Activated T-cell treated with anti-CD3 and anti-CD28 coated beads, Interleukin-2, amount 50 U/mL, for 72 hours (primary cell): ENCODE measurements at places on chromosomes 7 and 10. TPM values are rescaled to one million over a fixed set of nuclear protein-coding genes. Genes with fewer than 3 reads are reported as not detected.

Gene ANXA11
- total RNA-seq = 207 TPM

GRCh38 chr10:34722404-34722803, 92.7 kb downstream of the PARD3 start:
- H3K27me3 ChIP-seq = no peaks in the 10 kb centered on the region
- H3K4me1 ChIP-seq = no peaks in the 10 kb centered on the region
- DNase-seq = no peak
- H3K27ac ChIP-seq = no peak overlapping the region
- no peak overlapping the region for H3K4me3 ChIP-seq

DNA sequence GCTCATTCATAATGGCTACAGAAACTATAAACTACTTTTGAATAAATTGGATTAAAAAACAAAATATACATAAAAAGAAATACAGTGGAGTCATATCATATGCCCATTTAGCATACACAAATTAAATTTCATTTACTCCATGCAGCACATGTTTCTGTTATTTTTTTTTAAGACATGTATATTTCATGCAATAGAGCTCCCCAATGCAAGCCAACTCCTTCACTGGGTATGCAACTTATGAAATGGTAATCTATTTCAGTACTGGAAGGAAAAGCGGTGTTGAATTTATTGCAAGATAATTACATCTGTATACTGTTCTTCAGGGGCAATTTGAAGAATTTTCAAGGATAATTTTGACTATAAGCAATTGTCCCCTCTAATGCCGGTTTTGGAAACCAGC, 49.9 kb downstream of the NEUROD6 start:
- H3K36me3 ChIP-seq = no peaks in the 10 kb centered on the region
- no peak overlapping the region for H3K4me3 ChIP-seq
- no peak overlapping the region for H3K27ac ChIP-seq
- no peak for DNase-seq
- H3K27me3 ChIP-seq = no peaks in the 10 kb centered on the region
- no peaks in the 10 kb centered on the region for H3K4me1 ChIP-seq

DNA sequence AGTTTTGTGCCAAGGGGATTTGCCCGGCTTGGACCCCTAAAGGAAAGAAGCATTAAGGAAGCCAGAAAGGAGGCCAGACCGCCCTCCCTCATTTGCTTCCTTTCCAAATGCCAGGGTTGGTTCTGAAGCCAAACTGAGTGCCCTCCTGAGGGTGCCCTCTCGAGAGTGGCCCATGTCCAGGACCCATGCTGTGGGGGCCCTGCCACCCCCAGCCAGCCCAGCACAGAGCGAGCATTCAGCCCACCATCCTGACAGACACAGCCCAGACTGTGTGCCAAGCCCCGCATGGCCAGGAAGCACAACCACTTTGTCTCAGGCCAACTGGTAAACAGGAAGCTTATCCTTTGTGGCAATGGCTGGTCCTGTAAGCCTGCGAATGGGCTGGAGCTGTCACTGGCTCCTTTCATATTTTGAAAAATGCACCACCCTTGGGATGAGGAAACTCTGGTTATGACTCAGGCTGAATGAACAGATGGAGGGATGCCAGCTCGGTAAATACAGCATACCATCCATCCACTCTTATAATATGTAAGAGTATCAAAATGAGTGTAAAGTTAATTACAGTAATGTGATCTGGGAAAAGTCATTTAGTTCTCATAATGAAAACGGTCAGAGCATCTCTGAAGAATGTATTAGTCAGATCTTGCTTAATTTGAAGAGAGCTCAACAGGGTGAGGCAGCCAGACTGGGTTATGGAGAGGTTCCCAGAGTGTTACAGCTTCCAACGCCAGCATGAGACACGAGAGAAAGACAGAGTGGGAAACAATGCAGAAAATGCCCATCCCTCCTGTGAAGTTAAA, 65.0 kb downstream of the STK17A start:
- H3K36me3 ChIP-seq = peaks cover 20% of the 10 kb centered on the region
- H3K4me1 ChIP-seq = peaks cover 100% of the 10 kb centered on the region
- H3K27me3 ChIP-seq = no peaks in the 10 kb centered on the region
- H3K4me3 ChIP-seq = peak overlapping the region; percentile 65
- DNase-seq = peak; percentile 73

DNA sequence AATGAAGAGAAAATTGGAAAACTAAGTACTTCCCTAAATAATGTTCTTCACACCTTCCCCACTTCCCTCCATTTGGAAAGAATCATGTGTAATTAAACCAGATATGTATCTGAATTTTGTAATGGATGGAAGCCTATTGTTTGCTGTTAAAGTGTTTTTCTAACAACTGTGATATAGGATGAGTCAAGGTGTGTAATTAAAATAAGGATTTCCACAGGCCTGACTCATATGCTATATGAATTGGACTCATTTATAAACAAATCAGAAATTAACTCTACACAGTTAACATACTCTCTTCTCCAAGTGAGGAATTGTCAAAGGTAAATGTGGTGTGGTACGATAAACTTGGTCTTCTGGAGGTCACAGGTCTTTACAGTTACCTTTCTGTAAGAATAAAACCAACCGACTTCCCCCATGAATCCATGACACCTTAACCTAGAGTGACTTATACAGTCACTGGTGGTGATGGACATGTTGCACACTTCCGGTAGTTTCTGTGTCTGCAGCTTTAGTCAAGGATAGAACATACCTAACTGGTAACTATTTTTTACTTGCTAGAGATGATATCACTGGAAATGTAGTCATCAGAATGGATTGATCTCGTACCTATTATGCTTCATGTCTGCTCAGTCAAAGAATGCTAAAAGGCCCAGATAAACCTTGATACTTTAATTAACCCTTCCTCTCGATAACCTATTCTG, 12.8 kb downstream of the PNLIPRP3 start:
- no peaks in the 10 kb centered on the region for H3K36me3 ChIP-seq
- H3K4me1 ChIP-seq = peaks cover 6% of the 10 kb centered on the region
- DNase-seq = no peak
- no peak overlapping the region for H3K4me3 ChIP-seq
- H3K27me3 ChIP-seq = no peaks in the 10 kb centered on the region

- no peak overlapping the region for H3K4me3 ChIP-seq
- H3K4me1 ChIP-seq = no peaks in the 10 kb centered on the region
- H3K27ac ChIP-seq = no peak overlapping the region
- no peak for DNase-seq
- H3K36me3 ChIP-seq = no peaks in the 10 kb centered on the region
These were observed 138.1 kb downstream of the HERPUD2 start for GRCh38 chr7:35556515-35557471.

- H3K36me3 ChIP-seq = no peaks in the 10 kb centered on the region
- H3K4me3 ChIP-seq = no peak overlapping the region
- no peak for DNase-seq
- peaks cover 8% of the 10 kb centered on the region for H3K27me3 ChIP-seq
These were observed 59.9 kb downstream of the MKX start for GRCh38 chr10:27685681-27686080.

GRCh38 chr7:55432939-55433784, 68.0 kb downstream of the LANCL2 start:
- H3K27ac ChIP-seq = no peak overlapping the region
- peak; percentile 22 for DNase-seq
- no peak overlapping the region for H3K4me3 ChIP-seq
- no peaks in the 10 kb centered on the region for H3K27me3 ChIP-seq
- no peaks in the 10 kb centered on the region for H3K36me3 ChIP-seq
- H3K4me1 ChIP-seq = peaks cover 24% of the 10 kb centered on the region

DNA sequence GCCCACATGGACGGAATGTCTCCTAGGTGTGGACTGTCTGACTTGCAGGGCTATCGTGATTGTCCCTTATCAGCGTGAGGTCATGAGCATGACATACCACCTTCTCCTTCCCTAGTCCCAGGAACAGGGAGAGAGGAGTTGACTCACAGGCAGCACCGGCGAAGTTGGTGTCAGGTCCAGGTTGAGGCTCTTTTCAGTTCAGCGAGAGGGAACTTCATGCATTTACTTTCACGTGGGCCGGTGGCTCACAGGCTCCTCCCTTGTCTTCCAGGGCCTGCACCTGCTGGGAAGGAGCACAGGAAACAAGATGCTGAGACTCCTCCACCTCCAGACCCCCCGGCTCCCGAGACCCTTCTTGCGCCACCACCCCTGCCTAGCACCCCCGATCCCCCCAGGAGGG, 46.1 kb downstream of the PROSER2 start:
- H3K27ac ChIP-seq = no peak overlapping the region
- peaks cover 45% of the 10 kb centered on the region for H3K27me3 ChIP-seq
- peaks cover 21% of the 10 kb centered on the region for H3K4me1 ChIP-seq
- H3K36me3 ChIP-seq = no peaks in the 10 kb centered on the region

DNA sequence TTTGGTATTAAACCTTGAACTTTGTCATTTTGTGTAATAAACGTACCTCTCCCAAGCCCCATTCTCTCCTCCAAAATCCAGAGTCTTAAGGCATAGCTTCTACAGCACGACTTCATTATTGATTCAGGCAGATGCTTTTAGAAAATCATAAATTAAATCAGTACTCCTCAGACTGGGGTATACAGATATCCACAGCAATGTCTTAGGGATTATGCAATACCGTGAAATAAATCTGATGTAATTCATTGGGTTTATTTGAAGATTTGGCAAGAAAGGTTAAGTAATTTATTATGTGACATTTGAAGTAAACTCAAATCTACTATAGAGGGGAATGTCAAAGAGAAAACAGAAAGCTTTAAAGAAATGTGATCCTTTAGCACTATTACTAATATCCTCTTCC, 246.1 kb upstream of the PLXDC2 start:
- no peak overlapping the region for H3K4me3 ChIP-seq
- no peak for DNase-seq
- no peaks in the 10 kb centered on the region for H3K36me3 ChIP-seq
- H3K27me3 ChIP-seq = no peaks in the 10 kb centered on the region

GRCh38 chr10:49311555-49312236, 12.7 kb downstream of the C10orf71 start:
- no peak for DNase-seq
- no peaks in the 10 kb centered on the region for H3K36me3 ChIP-seq
- peaks cover 8% of the 10 kb centered on the region for H3K27me3 ChIP-seq
- H3K4me1 ChIP-seq = peaks cover 26% of the 10 kb centered on the region
- no peak overlapping the region for H3K4me3 ChIP-seq
- H3K27ac ChIP-seq = no peak overlapping the region

Gene PON3
- total RNA-seq = 0.31 TPM

Gene DNAJC1
- total RNA-seq = 40.6 TPM

- H3K27ac ChIP-seq = peak overlapping the region; percentile 10
- H3K4me3 ChIP-seq = no peak overlapping the region
- DNase-seq = no peak
- H3K27me3 ChIP-seq = no peaks in the 10 kb centered on the region
- no peaks in the 10 kb centered on the region for H3K4me1 ChIP-seq
These were observed 25.2 kb downstream of the LOXL4 start for GRCh38 chr10:98242823-98243222.

DNA sequence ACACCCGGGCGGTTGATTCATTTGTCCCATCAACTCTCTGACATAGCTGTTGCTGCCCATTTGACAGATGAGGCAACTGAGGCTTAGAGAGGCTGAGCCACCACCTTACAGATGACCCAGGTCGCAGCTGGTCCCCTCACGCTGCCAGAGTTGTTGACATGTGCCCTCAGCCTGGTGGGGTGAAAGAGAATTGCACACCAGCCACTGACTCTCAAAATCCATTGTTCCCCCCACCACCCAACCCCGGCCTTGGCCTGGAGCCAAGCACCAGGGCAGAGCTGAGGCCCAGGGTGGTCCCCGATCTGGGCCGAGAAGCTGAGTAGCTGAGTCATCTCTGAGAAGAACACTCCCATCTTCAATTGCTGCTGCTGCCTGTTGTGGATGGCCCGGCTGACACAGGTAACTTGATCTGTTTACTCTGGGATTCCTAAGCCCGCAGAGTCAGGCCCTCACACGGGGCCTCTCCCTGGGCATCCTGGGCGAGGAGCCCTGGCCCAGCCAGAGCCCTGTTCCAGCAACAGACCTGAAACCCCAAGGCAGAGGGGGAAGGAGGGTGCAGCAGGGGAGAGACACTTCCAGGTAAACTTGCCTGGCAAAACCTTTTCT, 27.5 kb downstream of the PVRIG start:
- no peak overlapping the region for H3K4me3 ChIP-seq
- no peak for DNase-seq
- H3K36me3 ChIP-seq = no peaks in the 10 kb centered on the region
- H3K27ac ChIP-seq = no peak overlapping the region
- H3K4me1 ChIP-seq = peaks cover 29% of the 10 kb centered on the region

DNA sequence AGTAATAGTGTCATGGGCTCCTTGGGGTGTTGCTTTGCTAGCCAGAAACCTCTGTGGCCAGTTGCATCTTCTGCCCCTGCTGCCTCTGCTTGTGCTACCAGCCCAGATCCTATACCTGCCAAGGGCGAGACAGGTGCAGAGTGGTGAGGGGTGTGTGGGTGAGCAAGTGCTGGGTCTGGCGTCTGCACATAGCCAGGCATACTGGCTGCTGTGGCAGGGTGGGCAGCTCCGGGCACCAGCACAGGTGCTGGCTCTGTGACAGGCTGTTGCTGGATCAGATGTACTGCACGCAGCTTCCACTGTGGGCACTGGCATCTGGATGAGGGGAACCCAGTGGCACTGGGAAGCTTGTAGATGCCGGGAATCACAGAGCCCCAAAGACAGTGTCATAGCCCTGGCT, 148.4 kb downstream of the NXPH1 start:
- DNase-seq = no peak
- H3K27ac ChIP-seq = no peak overlapping the region
- no peak overlapping the region for H3K4me3 ChIP-seq
- H3K27me3 ChIP-seq = no peaks in the 10 kb centered on the region
- H3K36me3 ChIP-seq = no peaks in the 10 kb centered on the region

- peaks cover 31% of the 10 kb centered on the region for H3K4me1 ChIP-seq
- no peak overlapping the region for H3K27ac ChIP-seq
- peaks cover 17% of the 10 kb centered on the region for H3K27me3 ChIP-seq
- peaks cover 2% of the 10 kb centered on the region for H3K36me3 ChIP-seq
- DNase-seq = no peak
These were observed 40.3 kb upstream of the LRRC17 start for GRCh38 chr7:102872460-102872859.

- H3K27ac ChIP-seq = no peak within 1 kb of the TSS
- H3K27me3 ChIP-seq = peaks cover 13% of the 10 kb centered on the region
- no peaks in the 10 kb centered on the region for H3K4me1 ChIP-seq
- H3K36me3 ChIP-seq = no peaks in the 10 kb centered on the region
- no peak within 1 kb of the TSS for H3K4me3 ChIP-seq
- no peak for DNase-seq
These were observed at the start of gene MRLN for GRCh38 chr10:59753267-59753666. TSS of gene MRLN (minus strand) at chr10:59753455.

DNA sequence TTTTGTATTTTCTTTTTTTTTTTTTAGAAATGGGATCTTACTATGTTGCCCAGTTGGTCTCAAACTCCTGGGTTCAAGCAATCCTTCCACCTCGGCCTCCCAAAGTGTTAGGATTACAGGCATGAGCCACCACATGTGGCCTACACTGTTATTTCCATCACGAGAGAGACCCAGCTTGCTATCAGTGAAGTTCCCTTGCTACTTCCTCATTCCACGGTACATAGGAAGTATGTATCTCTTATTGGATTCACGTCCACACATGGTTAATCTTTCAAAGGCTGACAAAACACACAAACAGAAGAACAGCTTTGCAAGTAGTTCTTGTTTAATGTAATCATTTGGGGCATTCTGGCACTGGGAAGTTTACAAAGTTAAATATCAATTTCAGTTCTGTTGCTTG, 50.9 kb downstream of the DCLRE1A start:
- peaks cover 18% of the 10 kb centered on the region for H3K27me3 ChIP-seq
- H3K27ac ChIP-seq = no peak overlapping the region
- no peak for DNase-seq
- H3K4me3 ChIP-seq = no peak overlapping the region

Gene SHH
- 0.10 TPM for total RNA-seq
